ENCODE measurements at places on chromosomes 3 and 15. TPM values are rescaled to one million over a fixed set of nuclear protein-coding genes. Genes with fewer than 3 reads are reported as not detected.

The NANOGP8 gene
- 0.44 TPM for total RNA-seq

The A4GNT gene
- not detected for total RNA-seq

GRCh38 chr3:110414855-110415254 is 656.8 kb upstream of the NECTIN3 start:
- no peak for ATAC-seq

DNA sequence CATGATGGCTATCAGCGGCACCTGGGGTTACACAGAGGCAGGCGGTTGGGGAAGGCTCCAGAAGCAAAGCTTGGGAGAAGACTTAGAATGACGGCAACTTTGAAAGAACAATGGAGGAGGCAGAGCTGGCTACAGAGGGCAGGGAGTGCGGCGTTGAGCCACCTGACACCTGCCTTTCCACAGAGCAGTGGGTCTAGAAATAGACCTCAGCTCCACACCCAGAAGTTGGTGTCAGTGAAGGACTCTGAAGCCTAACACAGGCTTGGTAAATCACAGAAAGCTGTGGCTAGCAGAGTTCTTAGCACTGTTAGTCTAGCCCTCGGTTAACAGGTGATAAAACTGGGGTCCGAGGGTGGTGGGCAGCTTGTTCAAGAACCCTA is 23.1 kb upstream of the EHD4 start:
- no peak for ATAC-seq

DNA sequence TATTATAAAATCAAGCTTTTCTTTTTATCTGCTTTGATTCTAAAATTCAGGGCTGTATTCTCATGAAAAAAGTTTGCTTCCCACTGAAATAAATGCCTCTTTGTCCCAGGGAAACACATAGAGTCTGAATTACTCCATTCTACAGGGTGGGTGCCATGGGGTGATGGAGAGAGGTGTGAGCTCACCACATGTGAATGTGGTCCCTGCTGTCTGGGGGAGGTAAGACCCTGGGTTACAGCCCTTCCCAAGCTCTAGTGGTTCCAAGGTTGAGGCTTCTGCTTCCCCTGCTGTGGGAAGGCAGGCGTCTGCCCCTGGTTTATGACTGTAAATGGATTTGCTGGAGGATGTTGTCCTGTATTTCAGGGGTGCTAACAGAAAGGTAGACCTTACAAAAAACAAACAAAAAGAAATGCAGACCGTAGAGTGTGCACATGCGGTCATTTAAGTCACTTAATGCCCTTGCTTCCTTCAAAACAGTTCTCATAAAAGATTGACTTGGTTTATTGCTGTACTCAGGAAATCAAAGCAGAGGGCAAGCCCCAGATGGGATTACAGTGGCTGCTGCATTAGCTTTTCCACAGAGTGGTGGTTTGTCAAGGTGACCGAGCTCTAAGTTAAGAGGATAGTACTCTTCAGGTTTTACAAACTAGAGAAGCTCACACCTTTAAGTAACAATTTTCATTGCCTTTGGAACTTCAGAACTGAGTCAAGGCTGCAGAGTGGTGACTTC is 49.2 kb downstream of the CTDSPL start:
- no peak for ATAC-seq

DNA sequence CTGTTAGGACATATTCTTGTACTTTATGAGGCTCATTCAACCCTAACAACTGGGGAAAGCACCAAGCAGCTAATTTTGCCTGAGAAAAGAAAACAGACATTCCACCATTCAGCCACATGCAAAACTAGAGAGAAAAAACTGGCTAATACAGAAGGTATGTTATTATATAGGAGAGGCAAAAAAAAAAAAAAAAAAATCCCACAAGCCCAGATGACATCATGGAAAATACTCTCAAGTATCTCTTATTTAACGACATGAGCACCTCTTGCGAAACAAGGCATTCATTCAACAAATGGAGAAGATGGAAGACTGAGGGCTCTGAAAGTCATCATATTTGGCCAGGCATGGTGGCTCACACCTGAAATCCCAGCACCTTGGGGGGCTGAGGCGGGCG is 61.5 kb downstream of the PRICKLE2 start:
- peak; percentile 24 for ATAC-seq
